ENCODE measurements at places on chromosomes 7 and 10. TPM values are rescaled to one million over a fixed set of nuclear protein-coding genes. Genes with fewer than 3 reads are reported as not detected.

DNA sequence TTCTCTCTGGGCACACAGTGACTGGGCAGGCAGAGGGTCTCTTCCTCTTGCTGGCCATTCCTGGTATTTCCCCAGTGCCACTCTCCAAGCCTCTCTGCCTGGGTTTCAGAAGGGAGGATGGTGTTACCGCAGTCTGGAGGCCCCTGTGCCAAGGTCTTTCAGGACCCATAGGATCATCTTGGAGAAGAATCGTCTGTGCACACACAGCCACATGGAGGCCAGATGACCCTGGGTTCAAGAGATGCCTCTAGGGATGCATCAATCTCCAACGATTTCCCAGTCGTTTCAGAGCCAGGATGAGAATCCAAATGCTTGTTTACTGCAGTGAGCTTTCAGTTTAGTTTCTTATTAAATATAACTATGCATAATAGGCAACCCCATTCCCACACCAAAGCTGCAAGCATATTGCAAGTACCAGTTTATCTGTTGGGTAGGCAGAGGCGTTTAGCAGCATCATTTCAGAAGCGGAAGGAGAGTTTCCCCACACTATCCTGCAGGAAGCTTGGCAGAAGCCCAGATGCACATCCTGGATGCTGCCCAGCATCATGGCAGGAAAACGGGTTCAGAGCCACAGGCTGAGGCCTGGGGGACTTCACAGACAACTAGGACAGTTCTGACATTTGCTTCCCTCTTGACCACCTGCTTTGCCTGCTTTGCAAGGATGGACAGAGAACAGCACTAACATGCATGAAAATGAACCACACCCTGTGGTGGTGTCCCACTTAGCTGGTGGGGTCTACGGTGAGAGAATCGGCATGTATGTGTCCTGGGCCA lies 134.7 kb upstream of the FAM20C start:
- DNase-seq = peak; percentile 33

SLC13A1 gene
- total RNA-seq = not detected

BHLHA15 gene
- total RNA-seq = 0.67 TPM

- no peak for DNase-seq
These were observed 193.3 kb downstream of the FRMD4A start for GRCh38 chr10:14137391-14137790.

DNA sequence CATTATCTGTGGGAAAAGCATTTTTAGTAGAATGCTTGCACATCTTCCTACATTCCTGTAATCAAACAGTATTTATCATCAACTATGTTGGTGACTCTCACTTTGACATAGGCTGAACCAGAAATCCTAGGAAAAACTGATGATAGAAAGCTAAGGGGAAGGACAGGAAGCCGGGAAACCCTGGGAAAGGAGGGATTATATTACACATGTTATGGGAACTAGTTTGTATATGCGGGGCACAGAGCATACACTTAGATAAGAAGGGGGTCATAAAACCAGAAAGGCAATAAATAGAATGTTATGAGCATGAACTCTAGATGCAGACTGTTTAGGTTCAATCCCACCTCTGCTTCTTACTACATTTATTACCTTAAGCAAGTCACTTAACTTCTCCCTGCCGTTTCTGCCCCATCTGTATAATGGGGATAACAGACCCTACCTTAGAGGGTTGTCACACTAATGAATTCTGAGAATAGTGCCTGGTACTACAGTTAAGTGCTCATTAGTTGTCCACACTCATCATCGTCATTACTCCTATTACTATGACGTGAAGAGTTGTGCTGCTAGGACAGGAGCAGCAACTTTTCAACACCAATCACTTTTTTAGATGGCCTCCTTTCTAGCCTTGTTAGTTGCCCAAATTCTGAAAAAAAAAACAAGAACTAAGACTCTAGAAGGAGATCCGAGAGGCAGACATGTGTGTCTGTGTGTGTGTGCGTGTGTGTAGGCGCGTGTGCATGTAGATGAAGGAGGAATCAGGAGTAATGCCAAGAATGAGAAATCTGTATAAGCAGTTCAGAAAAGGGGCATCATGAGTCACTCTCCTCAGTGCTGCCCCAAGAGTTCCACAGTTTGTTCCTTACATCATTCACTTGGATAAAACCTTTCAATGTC lies 52.2 kb downstream of the KMT2C start:
- DNase-seq = no peak

ADAMTS14 gene
- 0.61 TPM for total RNA-seq

GRCh38 chr7:38178695-38179344 lies 775 bp downstream of the STARD3NL start:
- no peak for DNase-seq
